Stimulated activated CD8-positive, alpha-beta memory T cell treated with anti-CD3 and anti-CD28 coated beads, Interleukin-15, amount 100 ng/mL, for 48 hours (primary cell): ENCODE measurements at places on chromosomes 7 and 10.

DNA sequence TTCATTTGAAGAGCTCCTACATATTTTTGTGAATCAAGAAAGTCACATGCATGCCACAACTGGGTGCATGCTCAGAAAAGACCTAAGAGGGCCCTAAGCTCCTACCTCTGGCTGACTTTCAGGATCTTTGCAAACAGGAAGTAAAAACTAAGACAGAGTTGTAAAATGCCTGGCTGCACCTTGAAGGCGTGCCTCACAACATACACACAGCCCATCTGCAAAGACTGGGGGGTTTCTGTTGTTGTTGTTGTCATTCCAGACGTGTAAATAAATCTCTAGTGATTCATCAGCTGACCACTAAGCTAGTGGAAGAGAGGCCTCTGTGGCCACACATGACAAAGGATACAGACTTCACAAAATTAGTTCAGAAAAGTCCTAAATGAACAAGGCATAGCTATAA is 31.8 kb downstream of the SMURF1 start:
- DNase-seq: no peak

GRCh38 chr10:97023401-97024167 is 162.2 kb downstream of the SLIT1 start:
- DNase-seq: no peak

DNA sequence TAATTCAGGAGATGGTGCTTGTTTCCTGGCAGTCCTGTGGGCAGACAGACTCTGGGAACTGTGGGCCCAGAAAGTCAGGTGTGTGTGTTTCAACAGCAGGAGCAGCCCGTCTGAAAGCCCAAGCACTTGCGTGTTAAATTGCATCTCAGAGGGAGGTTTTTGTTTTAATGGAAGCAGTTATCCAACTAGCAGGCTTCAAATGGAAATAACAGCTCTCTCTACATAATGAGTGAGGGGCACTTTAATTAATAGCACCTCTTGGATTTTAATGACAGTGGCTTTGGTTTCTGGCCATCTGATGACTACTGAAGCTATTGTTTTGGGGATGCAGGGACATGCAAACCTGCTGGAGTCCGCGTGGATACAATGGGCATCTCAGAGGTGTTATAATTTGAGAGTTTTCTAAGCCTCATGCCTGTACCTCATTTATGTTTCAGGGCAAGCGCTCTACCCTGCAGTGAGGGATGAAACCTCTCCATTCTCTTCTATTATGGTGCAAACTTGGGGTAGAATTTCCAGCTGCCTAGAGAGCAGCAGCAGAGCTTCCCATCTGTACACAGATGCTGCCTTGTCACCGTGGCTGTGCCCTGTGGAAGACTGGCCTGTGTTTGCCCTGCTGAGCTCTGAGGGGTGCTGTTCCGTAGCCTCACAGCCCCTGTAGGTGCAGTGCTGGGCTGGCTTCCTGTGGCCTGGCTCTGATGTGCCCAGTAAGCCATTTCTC is 206.6 kb upstream of the GPR26 start:
- no peak for DNase-seq

DNA sequence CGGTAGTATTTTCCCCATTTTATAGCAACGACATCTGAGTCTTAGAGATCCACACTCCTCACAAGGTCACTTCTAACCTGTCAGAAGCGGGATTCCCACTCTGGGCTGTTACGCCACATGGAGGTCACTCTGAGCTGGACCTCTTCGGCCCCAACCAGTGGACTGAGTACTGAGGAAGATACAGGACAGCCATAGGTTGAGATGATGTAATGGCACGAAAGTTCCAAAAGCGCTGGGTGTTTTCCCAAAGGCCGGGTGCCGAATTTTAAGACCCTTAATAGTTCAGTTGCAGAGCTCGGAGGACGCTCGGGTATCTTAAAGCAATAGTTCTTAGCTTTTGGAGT is 699 bp downstream of the GHITM start:
- no peak for DNase-seq

DNA sequence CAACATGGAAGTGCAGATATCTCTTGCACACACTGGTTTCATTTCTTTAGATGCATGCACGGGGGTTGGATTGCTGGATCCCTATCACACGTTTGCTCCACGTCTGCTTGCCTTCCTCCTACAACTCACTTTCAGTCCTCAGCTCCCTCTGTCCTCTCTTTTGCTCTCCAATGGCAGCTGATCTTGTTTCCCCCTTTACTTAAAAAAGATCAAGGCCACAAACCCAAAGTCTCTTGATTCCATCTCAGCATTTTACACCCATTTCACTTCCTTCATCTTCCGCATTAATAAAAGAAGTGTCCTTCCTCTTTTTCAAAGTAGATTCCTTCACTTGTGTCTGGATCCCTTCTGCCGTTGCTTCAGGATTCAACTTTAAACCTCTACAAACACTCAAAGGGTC is 245.2 kb downstream of the DOCK4 start:
- DNase-seq: no peak

DNA sequence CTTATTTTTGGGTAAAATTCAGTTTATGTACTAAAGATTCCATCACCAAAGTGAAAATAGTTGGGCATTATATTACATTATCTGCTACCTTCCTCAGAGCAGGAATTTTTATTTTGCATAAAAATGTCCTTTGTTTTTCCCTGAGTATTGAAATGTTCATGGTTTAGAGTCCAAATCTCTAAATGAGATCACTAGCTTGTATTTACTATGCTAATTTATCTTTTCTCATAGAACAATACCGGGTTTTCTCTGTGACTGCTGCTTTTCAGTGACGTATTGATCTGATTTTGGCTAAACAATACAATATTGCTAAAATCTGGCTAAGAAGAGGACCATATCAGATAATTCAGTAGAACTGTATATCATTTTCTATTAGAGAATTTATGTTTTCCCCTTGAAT is 89.6 kb upstream of the TEX47 start:
- no peak for DNase-seq

GRCh38 chr7:17158261-17158660 is 140.2 kb upstream of the AHR start:
- no peak for DNase-seq

GRCh38 chr10:85047170-85047834 is 718.9 kb downstream of the CCSER2 start:
- no peak for DNase-seq
